ENCODE measurements at places on chromosomes 5 and 9. TPM values are rescaled to one million over a fixed set of nuclear protein-coding genes. Genes with fewer than 3 reads are reported as not detected.

The NUP155 gene
- 23.6 TPM for total RNA-seq

The DMRTA1 gene
- total RNA-seq: 0.28 TPM

The ENTPD8 gene
- not detected for total RNA-seq

The DAB2 gene
- total RNA-seq: 161 TPM

The ORM2 gene
- not detected for total RNA-seq

The STK32A gene
- total RNA-seq: 1.3 TPM

The F2RL2 gene
- total RNA-seq: 5.4 TPM

The FOXD4L6 gene
- 0.09 TPM for total RNA-seq

The IFNA8 gene
- not detected for total RNA-seq

The BTNL8 gene
- total RNA-seq: not detected

The PLEKHG4B gene
- total RNA-seq: not detected

The PTPRD gene
- total RNA-seq: 6.9 TPM

The TAF1L gene
- total RNA-seq: not detected

The CCDC112 gene
- total RNA-seq: 4.1 TPM

The IRX2 gene
- not detected for total RNA-seq

The TIFAB gene
- not detected for total RNA-seq

The ZNF608 gene
- total RNA-seq: 7.1 TPM

The FABP6 gene
- total RNA-seq: not detected

The GPX3 gene
- 35.2 TPM for total RNA-seq
